ENCODE measurements at places on chromosomes 3 and 15.

- DNase-seq: no peak
Observed at GRCh38 chr3:166304584-166304983, 467.4 kb upstream of the BCHE start.

- no peak for DNase-seq
Observed at GRCh38 chr3:31300456-31301443, 232.0 kb upstream of the STT3B start.

DNA sequence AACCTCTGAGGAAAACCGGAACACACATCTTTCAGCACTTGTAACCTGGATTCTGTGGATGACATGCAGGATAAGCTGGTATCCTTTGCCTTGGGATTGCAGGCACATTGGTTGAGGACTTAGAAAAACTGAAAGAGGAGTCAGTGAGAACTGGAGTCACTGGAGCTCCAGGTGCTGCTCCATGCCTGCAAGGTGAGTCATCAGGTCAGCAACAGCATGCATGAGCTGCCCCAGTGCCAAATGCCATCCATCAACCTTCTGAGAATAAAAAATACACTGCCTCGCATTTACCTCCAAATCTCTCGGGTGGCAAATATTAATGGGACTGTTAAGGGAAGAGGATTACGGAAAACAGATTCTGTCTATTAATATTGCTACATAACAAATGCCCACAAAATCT is 729.1 kb downstream of the NTRK3 start:
- DNase-seq: no peak

- DNase-seq: no peak
Observed at GRCh38 chr3:61563313-61564271, 2.2 kb downstream of the PTPRG start.

DNA sequence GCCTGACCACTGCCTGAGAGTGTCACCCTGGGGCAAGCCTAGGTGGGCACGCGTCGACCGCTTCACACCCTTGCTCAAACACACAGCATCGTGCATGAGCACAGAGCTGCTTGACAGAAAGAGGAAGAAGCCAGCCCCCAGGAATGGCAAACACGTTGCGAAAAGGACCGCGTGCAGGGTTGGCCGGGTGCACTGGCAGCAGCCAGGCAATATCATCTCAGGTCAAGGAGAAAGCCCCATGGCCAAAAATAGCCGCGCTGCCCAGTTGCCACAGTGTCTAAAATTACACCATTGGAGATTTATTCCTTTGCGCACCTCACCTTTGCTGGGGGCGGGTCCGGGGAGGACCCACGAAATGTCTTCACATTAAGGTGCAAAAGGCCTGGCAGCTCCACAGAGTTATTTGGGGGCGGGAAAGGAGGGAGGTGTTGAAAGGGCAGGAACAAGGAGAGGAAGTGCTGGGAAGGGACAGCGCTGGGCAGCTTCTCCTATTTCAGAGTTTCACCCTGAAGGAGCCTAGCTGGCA is 44.7 kb upstream of the NR2F2 start:
- DNase-seq: no peak

DNA sequence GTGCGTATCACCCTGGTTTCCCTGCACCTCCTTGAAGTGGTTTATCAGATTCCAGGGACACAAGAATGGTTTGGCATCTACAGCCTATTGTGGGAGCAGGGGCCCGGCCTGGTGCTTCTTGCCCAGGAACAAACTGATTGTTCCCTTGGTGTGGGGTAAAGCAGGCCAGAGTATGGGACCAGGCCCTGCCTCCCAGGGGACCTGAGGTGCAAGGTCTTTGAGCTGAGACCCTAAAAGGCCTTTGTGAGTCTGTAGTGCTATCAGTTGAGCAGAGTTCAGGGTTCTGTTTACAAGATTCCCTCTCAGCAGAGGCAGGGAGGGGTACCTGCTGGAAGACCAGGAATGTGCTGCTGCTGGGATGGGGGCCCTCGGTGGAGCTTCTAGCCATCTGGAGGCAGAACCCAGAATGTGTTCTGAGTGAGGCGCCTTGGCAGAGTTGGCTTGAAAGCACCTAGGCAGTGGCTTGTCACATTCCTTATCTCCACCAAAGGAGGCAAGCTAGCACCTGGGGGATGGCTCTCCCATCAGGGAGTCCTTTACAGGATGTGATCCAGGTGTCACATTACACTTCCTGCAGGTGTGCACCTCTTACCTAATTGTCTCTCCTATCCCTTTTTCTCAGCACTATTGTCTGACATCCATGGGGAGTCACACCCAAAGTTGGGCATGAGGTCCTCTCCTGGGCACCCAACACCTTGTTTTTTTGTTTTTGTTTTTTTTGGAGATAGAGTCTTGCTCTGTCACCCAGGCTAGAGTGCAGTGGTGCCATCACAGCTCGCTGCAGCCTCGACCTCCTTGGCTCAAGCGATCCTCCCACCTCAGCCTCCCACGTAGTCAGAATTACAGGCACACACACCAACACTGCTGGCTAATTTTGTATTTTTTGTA is 13.1 kb downstream of the FLNB start:
- DNase-seq: no peak

DNA sequence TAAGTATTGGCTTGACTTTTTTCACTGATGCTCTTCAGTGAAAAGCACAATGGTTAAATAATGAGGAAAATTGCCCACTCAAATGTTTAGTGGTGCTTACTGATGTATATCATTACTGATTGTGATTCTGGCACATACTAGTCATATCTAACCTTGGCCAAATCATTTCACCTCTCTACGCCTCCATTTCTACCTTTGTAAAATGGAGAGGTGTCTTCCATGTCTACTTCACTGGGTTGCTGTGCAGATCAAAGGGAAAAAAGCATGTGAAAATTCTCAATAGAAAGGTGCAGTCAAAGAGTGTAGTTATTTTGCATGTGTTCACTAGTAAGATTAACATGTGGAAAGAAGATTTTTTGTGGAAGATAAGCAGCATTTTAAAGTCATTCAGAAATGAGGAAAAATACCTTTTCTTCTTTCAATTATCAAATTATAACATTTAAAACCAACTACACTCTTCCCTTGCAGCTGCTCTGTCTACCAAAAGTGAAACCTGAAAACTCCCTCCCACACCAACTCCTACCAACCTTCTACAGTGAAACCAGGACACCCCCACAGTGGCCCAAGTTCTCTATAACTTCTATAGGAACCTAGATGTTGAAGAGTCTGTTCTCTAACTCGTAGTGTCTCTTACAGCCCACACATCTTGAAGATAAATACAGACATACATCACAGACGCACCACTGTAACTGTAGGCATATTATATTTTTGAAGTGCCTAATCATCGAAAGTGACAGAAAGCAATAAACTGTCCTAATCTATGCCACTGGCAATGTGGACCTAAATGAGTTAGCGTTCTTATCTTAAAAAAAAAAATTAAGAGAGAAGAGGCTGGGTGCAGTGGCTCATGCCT is 1.4 kb downstream of the CD200R1 start:
- no peak for DNase-seq

- no peak for DNase-seq
Observed at GRCh38 chr3:100880845-100881244, 112.4 kb downstream of the ABI3BP start.

DNA sequence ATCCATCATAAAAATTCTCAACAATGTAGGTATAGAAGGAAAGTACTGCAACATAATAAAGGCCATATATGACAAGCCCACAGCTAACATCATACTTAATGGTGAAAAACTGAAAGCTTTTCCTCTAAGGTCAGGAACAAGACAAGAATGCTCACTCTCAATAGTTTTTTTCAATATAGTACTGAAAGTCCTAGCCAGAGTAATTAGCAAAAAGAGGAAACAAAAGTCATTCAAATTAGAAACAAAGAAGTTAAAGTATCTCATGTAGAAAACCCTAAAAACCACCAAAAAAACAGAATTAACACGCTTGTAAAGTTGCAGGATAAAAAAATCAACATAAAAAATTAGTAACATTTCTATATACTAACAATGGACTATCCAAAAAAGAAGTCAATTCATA is 61.8 kb downstream of the MYH15 start:
- DNase-seq: no peak

DNA sequence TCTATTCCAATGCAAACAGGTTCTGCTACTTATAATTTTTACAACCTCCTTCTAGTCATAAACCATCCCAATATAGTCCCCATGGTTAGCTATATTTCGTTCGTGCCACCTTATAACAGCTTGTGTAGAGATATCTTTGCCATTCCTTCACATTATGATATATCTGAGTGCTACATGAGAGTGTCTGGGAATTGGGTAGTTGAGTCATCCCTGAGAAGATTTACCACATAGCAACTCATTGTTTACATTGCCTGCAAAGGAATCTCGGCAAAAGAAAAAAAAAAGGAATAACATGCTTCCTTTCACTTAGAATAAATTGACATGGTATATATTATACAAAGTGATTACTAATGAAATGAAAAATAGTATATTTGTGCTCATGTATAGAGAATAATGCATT is 86.0 kb upstream of the VGLL3 start:
- DNase-seq: no peak

DNA sequence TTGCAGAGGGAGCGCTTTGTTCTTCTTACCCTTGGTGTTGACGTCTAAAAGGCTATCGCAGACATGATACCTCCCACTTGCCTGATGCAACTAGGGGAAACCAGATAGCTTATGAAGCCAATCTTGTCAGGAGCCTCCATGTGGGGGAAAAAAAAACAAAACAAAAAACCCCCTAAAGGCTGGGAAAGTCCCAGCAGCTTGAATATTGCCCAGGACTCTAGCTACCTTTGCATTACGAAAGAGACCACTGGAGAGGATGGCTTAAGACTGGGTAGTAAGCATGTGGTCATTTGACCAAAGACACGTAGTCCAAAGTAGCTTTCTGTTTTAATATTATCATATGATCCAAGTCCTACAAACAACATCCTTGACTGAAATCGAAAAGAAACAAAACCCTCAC is 120.7 kb upstream of the WNT5A start:
- no peak for DNase-seq

DNA sequence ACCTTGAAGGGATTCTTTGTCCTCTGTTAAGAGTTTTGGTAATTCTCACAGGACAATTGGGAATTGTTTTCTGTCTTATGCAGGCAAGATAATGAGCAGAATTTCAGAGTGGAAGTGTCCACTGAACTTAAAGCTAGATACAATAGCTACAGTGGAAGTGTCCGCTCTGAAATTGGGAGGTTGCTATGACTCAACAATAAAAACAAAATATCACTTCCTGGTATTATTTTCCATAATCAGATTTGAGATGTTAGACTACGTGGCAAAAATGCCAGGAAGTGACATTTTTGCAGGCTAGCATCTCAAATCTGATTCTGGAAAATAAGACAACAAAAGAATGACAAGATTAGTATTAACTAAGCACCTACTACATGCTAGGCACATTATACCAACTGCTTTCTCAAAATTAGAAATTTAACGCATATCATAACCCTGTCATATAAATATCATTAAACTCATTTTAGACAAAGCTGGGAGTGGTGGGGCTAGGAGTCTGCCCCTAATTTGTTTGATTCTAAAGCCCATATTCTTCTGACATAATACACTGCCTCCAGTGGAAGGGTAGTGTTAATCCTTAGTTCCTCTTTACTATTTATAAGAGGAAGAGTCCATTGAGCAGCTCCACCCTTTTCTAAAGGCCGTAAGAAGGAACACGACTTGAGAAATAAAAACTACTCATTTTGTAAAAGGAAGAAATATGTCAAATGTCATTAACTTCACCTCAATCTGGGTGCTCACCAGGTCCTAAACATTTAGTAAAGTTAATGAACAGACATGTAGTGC is 266.9 kb upstream of the STT3B start:
- DNase-seq: no peak

GRCh38 chr3:20160230-20160629 is 25.8 kb downstream of the SGO1 start:
- no peak for DNase-seq

DNA sequence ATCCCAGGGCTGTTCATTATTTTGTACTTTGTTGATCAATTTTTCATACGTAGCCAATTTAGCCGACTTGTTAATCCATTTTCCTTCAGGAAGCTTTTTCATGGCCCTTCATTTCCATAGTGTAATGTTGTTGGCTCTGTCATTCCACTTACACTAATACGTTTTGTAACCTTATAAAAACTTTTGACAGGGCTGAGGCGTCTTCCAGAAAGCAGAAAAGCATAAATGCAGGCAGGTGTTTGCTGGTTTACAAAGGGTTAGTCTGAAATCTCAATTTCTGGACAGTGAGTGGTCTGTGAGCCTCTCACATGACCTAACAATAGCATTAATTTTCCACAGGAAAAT is 444.0 kb downstream of the OTOL1 start:
- no peak for DNase-seq

DNA sequence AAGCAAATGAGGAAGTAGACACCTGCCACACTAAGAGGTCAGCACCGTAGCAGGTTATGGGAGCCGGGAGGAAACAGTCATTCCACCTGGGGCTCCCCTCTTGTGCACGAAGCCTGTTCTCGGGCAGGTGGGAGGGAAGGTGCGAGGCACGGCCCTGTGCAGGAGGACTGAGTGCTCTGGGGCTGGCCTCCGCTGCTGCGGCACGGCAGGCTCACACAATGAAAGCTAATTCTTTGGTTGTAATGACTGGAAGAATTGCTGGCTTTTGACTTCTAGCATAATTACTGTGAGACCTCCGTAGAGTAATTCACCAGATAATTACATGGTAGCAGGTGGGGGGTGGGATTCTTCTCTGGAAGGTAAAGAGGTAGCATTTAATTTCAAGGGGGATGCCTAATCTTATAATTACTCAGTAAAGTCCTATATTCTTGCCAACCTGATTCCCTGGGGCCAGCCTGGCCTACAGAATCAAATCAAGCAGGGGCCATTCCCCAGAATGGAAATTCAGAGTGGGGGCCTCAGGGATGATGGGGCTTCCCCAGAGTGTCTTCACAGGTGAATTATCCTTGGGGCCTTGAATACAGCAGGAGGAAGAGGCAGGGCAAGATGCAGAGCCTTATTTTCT is 129.1 kb downstream of the TPRA1 start:
- no peak for DNase-seq

- no peak for DNase-seq
Observed at GRCh38 chr3:102307442-102307841, 127.4 kb upstream of the ZPLD1 start.

GRCh38 chr3:36165509-36166290 is 214.6 kb upstream of the STAC start:
- DNase-seq: no peak

- no peak for DNase-seq
Observed at GRCh38 chr3:53194210-53195065, 33.4 kb downstream of the PRKCD start.

DNA sequence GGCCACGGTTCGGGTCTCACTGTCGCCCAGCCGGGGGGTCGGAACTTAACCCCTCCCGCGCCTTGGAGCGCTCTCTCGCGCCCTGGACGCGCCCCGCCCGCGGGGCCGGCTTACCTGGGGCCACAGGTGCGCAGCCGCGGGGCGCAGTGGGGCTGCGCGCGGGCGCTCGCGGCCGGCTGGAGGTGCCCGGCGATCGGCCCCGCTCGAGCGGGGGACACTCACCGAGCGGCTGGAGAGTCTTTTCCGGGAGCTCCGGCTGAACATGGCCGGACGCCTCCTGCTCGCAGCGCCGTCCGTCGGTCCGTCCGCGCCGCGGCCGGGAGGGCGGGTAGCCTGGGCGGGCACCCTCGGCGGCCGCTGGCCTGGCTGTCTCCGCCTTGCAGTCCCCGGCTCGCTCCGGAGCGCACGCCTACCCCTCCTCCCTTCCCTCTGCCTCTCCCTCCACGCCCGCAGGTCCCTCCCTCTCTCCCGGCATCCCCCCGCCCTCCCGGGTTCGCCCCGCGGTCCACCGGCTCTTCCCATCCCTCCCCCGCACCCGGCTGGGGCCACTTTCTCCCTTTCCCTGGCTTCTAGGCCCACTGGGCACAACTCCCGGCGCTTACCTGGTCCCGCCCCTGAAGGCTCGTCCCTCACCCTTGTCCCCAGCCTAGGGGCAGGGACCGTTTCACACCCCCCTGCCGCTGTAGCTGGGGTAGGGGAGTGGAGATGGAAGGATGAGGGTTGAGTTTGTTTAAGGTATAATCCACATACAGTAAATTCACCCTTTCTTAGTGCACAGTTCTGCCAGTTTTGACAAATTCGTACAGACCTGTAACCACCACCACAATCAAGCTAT is 220.1 kb upstream of the PRICKLE2 start:
- DNase-seq: no peak
